Activated B cell treated with CpG ODN at 0.5 μM for 24 hours (primary cell): ENCODE measurements at places on chromosomes 12 and 14.

- no peak for DNase-seq
Observed at GRCh38 chr12:46788072-46788887, 37.5 kb downstream of the SLC38A4 start.

DNA sequence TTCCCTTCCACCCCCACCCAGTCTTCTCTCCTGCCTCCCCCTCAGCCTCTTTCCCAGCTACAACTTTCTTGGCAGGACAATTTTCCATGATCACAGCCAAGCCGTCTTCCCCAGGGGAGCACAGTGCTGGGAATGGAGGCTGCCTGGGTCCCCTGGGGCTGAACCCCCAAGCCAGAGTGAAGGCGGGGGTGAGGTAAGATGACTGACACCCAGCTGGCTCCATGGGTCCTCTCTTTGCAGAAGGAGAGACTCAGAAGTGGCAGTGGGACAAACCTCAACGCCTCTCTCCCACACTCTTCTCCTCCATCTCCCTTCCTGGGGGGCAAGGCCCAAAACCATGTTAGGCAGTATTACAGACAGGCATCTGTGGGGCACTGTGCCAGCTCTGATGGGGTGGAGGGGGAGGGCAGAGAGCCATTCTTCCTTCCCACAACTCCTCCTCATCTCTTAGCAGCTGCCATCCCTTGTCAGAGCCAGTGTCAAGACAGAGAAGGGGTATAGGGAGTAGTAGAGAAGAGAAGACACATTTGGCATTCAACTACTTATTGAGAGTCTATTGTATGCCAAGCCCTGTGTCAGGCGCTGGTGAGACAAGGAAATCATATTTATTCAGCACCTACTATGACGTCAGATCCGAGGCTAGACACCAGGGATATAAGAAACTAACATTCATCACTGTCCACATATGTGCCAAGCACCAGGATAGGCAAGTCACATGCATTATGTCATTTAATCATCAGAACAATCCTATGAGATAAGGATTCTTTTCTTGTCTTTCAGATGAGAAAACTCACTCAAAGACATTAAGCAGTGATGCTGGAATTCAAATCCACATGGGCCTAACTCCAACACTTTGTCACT lies 3.6 kb downstream of the ITGA7 start:
- no peak for DNase-seq

GRCh38 chr14:23457587-23458445 lies 11.7 kb upstream of the NGDN start:
- DNase-seq = no peak

GRCh38 chr12:40011775-40012129 lies 94.1 kb downstream of the SLC2A13 start:
- no peak for DNase-seq

GRCh38 chr14:28608851-28609828 lies 157.4 kb upstream of the FOXG1 start:
- DNase-seq = no peak

GRCh38 chr14:89956661-89957009 lies 908 bp downstream of the TDP1 start:
- no peak for DNase-seq

DNA sequence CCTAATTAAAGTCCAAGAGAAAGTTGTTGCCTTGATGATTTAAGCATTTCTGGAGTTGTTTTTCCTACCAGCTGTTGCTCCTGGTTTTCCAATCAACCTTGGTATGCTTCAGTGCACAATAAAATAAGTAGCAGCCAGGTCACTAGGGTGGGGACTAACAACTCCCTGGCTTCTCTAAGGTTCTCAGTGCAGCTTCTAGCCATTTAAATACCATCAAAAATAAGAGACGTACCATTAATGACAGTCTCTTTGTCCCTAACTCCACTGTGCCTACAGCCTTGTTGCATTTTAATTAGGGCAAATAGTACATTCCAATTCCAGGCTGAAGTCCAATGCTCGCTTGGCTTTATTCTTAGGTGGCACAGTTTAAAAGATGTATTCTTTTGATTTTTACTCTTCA lies 11.8 kb downstream of the STON2 start:
- DNase-seq = no peak

DNA sequence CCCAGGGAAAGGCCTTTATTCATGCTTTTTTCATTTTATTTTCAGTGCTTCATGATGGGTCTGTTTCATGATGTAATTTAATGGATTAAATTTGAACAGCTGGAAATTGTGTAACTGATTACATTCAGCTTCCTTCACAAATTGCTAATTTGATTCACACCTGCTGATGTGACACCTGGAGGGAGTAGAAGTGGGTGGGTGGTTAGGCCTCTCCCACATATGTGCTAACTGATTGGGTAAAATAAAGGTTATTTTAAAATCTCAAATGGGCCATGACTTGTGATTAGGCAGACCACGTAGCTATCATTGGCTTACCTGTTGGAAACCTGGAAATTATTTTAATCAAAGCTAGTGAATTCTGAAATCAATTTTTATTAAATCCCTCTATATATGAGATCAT lies 142.1 kb downstream of the GXYLT1 start:
- no peak for DNase-seq

GRCh38 chr12:106720696-106721095 lies 53.8 kb upstream of the RIC8B start:
- no peak for DNase-seq

GRCh38 chr12:115672086-115672485 lies 605.4 kb downstream of the MED13L start:
- no peak for DNase-seq

DNA sequence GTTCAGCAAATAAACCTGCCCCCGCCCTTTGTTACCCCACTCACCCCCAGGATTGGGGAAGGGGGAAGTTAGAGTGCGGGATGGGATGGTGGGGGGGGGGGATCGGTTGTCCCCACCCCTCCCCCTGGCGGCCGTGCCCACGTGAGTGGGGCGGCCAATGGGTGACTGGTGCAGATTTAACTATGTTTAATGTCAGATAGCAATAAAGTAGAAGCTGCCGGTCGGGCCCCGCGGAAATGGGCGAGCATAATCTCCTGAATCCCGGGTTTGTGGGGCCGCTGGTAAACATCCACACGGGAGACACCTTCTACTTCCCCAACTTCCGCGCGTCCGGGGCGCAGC lies at the start of gene HOXC12:
TSS of gene HOXC12 (plus strand) at position 210 of the 342 bp plus-strand sequence. CDS start at position 237, 27 bp downstream.
- no peak for DNase-seq

- no peak for DNase-seq
Observed at GRCh38 chr12:72366255-72366654, 94.1 kb downstream of the TRHDE start.

- no peak for DNase-seq
Observed at GRCh38 chr14:20652996-20653975, 11.8 kb upstream of the OR6S1 start.

GRCh38 chr12:53502331-53502730 lies 1.2 kb downstream of the TARBP2 start:
- no peak for DNase-seq

DNA sequence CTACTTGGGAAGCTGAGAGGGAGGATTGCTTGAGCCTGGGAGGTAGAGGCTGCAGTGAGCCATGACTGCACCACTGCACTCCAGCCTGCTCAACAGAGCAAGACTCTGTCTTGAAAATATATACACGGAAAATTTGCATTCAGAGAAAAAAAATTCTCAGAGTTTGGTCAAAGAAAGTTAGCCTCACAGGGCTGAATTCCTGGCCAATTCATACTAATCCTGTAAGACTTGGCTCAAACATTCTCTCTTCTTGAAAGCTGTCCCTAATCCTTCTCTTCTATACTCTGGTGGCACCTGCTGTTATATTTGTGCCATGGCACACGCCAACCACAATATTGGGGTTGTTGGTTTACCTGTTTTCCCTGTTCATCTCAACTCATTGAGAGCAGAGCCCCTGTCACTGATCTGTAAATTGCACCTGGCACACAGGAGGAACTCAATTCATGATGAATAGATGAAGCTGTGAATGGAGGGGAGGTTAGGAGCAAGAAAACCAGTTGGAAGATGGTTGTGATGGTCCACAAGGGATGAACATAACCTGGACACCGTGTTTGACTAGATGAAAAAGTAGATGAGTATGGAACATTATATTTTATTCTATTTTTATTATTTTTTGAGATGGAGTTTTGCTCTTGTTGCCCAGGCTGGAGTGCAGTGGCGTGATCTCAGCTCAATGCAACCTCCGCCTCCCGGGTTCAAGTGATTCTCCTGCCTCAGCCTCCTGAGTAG lies 36.8 kb upstream of the SPTSSA start:
- DNase-seq = no peak

DNA sequence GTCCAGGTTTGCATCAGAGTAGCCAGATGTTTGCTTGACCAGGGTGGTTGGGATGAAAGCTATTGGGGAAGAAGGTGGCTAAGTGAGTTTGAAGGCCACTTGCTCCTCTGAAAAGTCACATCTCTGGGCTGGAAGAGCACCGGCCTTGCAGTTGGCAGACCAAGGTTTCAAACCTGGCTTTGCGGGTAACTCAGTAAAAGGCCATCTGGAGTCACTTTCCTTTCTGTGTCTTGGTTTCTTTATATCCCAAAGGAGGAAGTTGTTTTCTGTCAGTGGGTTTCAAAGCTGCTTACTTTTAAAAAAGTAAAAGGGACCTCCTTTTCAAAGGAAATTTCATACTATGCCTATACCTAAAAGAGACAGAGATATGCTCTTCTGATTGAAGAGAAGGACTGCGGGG lies 26.2 kb upstream of the CMA1 start:
- DNase-seq = no peak

DNA sequence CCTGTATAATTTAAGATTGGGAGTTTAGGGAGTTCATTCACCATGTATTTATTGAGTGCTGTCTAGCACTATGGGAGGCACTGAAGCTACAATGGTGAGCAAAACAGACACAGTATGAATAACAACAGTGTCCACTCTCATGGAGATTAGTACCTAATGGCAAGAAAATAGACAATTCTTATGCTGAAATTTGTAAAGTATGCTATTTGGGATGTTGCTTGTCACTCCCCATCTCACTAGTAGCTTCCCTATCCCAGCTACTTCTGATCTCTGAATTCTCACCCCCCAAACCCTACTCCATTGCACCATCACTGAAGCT lies 4.0 kb downstream of the GDF11 start:
- DNase-seq = no peak

- DNase-seq = no peak
Observed at GRCh38 chr12:29671742-29672141, 112.0 kb downstream of the TMTC1 start.

DNA sequence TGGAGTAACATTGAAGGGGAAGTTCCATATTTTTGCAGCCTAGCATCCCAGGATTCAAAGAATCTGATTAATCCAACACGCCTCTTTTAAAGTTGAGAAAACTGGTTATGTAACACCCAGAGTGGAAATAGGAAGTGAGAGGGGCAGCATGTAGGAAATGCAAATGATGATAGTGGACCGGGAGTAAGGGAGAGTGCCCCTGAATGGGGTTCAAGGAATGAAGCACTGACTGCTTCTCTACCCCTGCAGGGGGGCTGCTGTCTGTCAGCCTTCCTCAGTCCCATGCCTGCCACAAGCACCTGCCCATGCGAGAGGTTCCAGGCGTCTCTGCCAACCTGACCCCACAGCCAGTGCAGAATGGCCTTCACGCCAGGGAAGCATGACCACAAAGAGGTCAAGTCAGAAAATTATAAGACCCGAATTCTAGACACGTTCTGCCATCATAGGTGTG lies 126.5 kb upstream of the CCND2 start:
- DNase-seq = no peak

DNA sequence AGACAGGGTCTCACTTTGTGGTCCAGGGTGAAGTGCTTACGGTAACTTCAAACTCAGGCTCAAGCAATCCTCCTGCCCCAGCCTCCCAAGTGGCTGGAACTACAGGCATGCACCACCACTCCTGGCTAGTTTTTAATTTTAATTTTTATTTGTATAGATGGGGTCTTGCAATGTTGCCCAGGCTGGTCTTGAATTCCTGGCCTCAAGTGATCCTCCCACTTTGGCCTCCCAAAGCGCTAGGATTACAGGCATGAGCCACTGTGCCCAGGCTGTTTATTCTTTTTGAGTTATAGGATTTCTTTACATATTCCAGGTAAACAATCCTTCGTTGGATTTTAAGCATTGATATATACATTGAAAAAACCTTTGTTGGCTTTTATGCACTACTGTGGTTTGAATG lies 26.7 kb downstream of the SOCS2 start:
- no peak for DNase-seq

GRCh38 chr14:55389330-55389729 lies 22.3 kb downstream of the ATG14 start:
- no peak for DNase-seq

- DNase-seq = no peak
Observed at GRCh38 chr14:74891870-74892269, 10.2 kb downstream of the DLST start.

DNA sequence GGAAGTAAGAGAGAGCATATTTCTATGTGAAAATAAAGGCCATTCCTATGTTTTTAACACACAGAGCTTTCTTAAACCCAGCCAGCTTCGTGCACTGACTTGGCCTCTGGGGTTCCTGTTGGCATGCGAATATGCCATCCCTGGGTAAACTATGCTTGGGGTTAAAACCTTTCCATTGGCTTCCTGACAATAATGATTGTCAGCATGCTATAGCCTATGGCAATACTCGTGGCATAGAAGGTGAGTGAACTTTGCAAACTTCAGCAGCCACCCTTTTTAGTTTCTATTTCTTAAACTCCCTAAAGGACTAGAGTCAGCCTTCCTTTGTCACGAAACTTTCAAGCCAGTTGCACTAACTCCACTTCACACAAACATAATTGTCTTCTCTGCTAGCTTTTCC lies 148.4 kb upstream of the RGS6 start:
- no peak for DNase-seq

DNA sequence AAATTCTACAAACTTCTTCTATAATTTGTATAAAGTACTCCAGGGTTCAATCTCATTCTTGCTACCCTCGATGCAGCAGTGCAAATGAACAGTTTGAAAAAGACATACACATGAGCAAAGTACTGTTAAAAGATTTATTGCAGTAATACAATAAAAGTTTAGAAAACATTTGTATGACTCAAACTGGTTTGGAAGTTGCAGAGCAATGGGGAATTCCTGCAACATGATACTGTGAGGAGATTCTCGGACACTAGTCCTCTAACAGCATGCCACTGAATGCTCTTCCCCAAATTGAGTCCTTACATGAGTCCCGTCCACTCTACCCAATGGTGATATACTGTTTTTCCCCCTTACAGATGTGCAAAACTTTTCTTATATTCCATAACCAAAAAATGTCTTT lies 45.4 kb downstream of the ATG14 start:
- DNase-seq = no peak

DNA sequence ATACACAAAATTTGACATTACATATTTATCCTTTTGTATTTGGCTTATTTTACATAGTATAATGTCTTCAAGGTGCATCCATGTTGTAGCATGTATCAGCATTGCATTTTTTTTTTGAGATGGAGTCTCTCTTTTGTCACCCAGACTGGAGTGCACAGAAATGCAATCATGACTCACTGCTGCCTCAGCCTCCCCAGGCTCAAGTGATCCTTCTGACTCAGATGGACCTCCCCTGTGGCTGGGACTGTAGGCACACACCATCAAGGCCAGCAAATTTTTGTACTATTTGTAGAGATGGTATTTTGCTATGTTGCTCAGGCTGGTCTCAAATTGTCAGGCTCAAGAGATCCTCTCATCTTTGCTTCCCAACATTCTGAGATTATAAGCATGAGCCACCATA lies 214.4 kb upstream of the ALG10B start:
- DNase-seq = no peak
